ENCODE measurements at places on chromosomes 16 and 17. TPM values are rescaled to one million over a fixed set of nuclear protein-coding genes. Genes with fewer than 3 reads are reported as not detected.

DNA sequence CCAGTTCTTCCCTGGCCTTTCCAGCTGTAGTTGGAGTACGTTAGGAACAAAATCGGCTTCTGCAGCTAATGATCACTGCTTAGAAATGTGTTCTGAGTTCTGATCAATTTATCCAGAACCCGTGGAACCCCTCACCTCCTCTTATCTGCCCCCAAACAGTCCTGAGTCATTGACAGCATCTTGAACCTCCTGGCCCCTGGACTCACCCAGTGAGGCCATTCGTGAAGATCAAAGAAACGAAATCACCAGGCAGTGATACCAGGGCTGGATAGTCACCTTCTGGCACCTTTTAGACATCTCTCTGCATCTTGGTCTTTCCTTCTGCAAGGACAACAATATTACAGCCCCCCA, 17.0 kb upstream of the EXOC7 start:
- no peak overlapping the region for H3K4me3 ChIP-seq
- no peaks in the 10 kb centered on the region for H3K36me3 ChIP-seq
- no peak overlapping the region for H3K27ac ChIP-seq
- no peaks in the 10 kb centered on the region for H3K27me3 ChIP-seq
- no peak for DNase-seq

- H3K4me3 ChIP-seq: peak overlapping the region; percentile 48
- H3K36me3 ChIP-seq: no peaks in the 10 kb centered on the region
- H3K27ac ChIP-seq: peak overlapping the region; percentile 73
- no peaks in the 10 kb centered on the region for H3K27me3 ChIP-seq
- peak; percentile 57 for DNase-seq
- peaks cover 58% of the 10 kb centered on the region for H3K4me1 ChIP-seq
Measured at GRCh38 chr17:81428121-81428515, 32.9 kb downstream of the BAHCC1 start.

DNA sequence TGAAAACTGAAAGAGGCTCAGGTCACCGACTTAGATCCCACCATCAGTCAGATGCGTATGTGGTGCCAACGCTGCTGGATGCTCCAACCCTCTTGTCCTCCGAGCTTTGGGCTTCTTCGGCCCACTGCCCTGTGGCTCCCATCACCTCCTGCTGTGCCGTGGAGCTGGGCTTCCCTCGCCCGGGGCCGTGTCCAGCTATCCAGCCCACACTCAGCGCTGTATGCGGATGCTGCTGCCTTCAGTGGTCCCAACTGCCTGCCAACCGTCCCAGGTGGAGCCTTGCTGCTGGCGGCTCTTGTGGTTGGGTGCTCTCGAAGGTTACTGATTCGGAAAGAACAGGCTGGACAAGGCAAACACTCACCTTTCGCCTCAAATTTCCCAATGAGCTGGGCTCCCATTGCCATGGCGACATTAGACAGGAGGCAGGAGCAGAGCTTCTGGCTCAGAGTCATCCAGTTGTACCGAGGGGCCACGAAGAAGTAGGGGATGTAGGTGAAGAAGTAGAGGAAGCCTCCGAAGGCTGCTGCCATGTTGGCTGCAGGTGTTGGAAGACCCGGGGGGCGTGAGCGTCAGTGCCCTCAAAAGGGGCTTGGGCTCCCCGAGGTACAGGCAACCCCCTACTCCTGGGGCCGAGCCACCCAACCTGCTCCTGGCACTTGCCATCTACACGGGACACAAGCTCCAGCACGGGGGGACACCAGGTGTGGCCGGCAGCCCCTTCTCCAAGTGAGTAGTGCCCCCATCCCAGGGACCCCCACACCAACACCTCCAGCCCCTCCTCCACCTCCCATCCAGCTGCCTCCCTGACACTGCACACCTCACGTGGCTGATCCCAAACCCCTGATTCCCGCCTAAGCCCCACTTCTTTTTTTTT, 32.2 kb downstream of the ABCA3 start:
- H3K36me3 ChIP-seq: peaks cover 8% of the 10 kb centered on the region
- no peak overlapping the region for H3K4me3 ChIP-seq
- H3K4me1 ChIP-seq: no peaks in the 10 kb centered on the region
- no peak overlapping the region for H3K27ac ChIP-seq
- H3K27me3 ChIP-seq: no peaks in the 10 kb centered on the region

DNA sequence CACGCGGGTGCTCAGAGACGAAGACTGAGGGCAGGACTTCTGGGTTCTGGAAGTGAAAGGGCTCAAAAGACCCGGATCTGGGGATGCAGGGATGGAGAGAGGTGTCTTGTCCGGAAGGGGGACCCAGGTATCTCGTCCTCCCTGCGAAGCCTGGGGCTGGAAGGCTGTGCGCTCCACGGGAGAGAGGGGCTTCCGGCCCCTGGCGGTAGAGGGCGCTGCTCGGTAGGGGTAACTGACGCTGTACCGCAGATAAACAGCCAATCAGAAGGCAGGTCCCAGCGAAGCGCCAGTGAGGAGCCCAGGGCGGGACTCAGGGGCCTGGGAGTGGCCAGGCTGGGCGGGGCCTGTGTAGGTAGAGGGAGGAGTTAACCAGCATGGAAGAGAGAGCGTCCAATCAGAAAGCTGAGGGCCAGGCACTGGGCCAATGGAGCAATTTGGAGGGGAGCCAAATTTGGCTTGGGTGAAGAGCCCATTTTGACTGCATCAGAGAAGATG, 804 bp downstream of the TGFB1I1 start:
- peak; percentile 81 for DNase-seq
- H3K27ac ChIP-seq: peak overlapping the region; percentile 100
- H3K4me3 ChIP-seq: peak overlapping the region; percentile 100
- H3K27me3 ChIP-seq: no peaks in the 10 kb centered on the region
- H3K4me1 ChIP-seq: peaks cover 30% of the 10 kb centered on the region

- no peaks in the 10 kb centered on the region for H3K27me3 ChIP-seq
- no peak overlapping the region for H3K27ac ChIP-seq
- H3K4me3 ChIP-seq: peak overlapping the region; percentile 38
Measured at GRCh38 chr17:79707931-79708891, 22.5 kb upstream of the ENPP7 start.

DNA sequence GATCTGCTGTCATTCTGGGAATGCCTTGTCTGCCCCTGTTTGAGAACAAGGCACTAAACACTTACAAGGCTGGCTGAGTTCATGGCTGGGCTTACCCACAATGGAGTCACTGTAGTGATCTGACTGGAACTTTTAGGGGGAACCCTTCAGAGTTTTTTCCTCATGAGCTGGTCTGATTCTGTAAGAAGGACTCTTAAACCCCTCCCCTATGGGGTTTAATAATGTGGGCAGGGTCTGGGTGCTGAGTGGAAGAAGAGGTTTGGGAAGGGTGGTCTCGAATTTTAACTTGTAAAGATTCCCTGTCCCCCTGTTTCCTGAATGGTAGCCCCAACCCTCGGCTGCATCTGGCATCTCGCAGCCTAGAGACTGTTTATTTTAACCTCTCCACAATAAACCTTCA, 30.6 kb downstream of the OSBPL7 start:
- peaks cover 15% of the 10 kb centered on the region for H3K27me3 ChIP-seq
- H3K36me3 ChIP-seq: no peaks in the 10 kb centered on the region
- H3K27ac ChIP-seq: no peak overlapping the region

- peaks cover 40% of the 10 kb centered on the region for H3K4me1 ChIP-seq
- DNase-seq: no peak
- H3K36me3 ChIP-seq: no peaks in the 10 kb centered on the region
- peak overlapping the region; percentile 70 for H3K27ac ChIP-seq
Measured at GRCh38 chr16:85395913-85396878, 216.9 kb upstream of the GSE1 start.

DNA sequence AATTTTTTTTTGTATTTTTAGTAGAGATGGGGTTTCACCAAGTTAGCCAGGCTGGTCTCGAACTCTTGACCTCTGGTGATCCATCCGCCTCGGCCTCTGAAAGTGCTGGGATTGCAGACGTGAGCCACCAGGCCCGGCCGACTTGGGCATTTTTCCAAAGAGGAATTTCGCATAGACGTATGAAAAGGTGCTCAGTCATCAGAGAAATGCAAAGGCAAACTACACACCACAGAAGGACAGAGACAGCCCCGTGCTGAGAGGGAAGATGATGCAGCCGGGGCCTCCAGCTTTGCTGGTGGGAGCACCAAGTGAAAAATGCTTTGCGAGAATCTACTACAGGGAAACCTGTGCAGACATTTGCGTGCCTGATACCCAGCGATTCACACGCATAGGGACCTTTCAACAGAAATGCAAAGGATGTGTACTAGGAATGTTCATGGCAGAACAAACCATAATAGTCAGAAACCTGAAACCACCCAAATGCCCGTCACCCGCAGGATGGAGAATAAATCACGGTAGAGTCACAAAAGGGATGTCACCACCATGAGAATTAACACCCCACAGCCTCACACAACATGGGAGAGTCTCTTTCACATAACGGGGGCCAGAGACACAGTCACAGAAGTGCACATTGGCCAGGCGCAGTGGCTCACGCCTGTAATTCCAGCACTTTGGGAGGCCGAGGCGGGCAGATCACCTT, 5.2 kb downstream of the RAB40B start:
- no peak overlapping the region for H3K4me3 ChIP-seq
- no peaks in the 10 kb centered on the region for H3K36me3 ChIP-seq
- no peaks in the 10 kb centered on the region for H3K27me3 ChIP-seq
- H3K27ac ChIP-seq: no peak overlapping the region
- no peak for DNase-seq

- no peak for DNase-seq
- H3K27me3 ChIP-seq: no peaks in the 10 kb centered on the region
- peak overlapping the region; percentile 83 for H3K27ac ChIP-seq
Measured at GRCh38 chr16:10978871-10979446, 34.6 kb downstream of the CLEC16A start.

GRCh38 chr17:18217412-18218015, 7.9 kb upstream of the LLGL1 start:
- H3K4me1 ChIP-seq: peaks cover 16% of the 10 kb centered on the region
- no peak overlapping the region for H3K4me3 ChIP-seq
- H3K27ac ChIP-seq: no peak overlapping the region
- H3K36me3 ChIP-seq: no peaks in the 10 kb centered on the region

DNA sequence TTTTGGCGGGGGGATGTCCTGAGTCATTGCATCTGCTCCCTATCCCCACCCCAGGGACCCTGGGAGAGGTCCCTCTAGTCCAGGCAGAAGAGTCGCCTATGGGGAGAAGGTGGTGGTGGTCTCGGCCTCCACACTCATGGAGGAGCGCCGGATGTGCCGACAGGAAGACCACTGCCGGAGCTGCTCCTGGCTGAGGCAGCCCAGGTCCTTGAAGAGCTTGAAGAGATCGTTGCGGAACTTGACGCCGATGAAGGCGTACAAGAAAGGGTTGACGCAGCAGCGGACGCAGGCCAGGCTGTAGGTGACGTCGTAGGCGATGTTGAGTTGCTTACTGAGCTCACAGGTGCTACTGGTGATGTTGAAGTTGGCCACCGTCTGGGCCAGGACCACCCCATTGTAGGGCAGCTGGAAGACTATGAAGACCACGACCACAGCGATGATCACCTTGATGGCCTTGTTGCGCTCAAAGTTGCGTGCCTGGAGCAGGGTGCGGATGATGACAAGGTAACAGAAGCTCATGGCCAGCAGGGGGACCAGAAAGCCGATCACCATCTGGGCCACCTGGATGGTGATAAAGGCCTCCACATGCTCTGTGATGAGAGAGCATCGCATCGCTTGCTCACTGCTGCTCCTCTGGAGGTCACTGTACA, 10.5 kb downstream of the CCR7 start:
- H3K4me1 ChIP-seq: peaks cover 17% of the 10 kb centered on the region
- no peaks in the 10 kb centered on the region for H3K36me3 ChIP-seq
- peak overlapping the region; percentile 48 for H3K27ac ChIP-seq
- no peak for DNase-seq
- H3K4me3 ChIP-seq: no peak overlapping the region

OR4D1 gene
- not detected for total RNA-seq

CDK10 gene
- 20.3 TPM for total RNA-seq

PRSS21 gene
- not detected for total RNA-seq

CCL1 gene
- not detected for total RNA-seq

Data from thoracic aorta (tissue), 2 donors.